ENCODE measurements at places on chromosomes 16 and 17. TPM values are rescaled to one million over a fixed set of nuclear protein-coding genes. Genes with fewer than 3 reads are reported as not detected.

The KCNAB3 gene
- total RNA-seq, result 5.5 TPM

The KRT33B gene
- not detected for total RNA-seq

The NPIPA5 gene
- total RNA-seq, result 8.7 TPM

The FAM234A gene
- total RNA-seq, result 62.9 TPM

DNA sequence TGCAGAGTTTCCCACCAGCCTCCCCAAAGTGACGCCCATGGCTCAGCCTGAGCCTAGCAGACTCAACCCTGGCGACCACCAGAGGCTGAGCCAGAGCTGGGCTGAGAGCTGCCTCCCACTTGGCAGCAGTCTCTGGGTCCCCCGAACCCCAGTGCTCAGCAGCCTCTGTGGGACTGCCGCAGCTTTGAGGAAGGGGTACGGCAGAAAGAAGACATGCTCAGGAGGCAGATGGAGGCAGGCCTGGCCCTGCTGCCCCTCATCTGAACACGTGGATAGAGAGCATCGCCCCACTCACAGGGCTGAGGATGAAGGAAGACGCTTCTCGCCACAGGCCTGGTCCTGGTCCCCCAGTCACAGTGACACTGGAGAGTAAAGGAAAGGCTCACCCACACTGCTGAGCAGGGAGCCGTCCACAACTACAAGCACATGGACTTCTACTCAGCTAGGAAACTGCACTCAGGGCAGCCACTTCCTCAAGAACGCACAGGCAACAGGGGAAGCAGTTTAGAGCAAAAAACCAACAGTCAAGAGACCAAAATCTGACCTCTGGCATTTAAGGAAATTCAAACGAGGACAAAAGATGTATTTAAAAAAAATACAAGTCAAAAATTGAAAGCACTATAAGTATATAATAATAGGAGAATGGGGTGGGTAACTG is 45.2 kb upstream of the GSG1L start:
- no peaks in the 10 kb centered on the region for H3K4me1 ChIP-seq
- peak; percentile 42 for DNase-seq
- H3K27ac ChIP-seq, result no peak overlapping the region
- H3K27me3 ChIP-seq, result no peaks in the 10 kb centered on the region
- H3K36me3 ChIP-seq, result peaks cover 67% of the 10 kb centered on the region

GRCh38 chr17:72683506-72684404 is 408.7 kb downstream of the SLC39A11 start:
- DNase-seq, result peak; percentile 82
- H3K4me1 ChIP-seq, result no peaks in the 10 kb centered on the region
- peak overlapping the region; percentile 2 for H3K27ac ChIP-seq
- no peaks in the 10 kb centered on the region for H3K27me3 ChIP-seq
- H3K36me3 ChIP-seq, result no peaks in the 10 kb centered on the region

- DNase-seq, result peak; percentile 71
- H3K27me3 ChIP-seq, result no peaks in the 10 kb centered on the region
- H3K4me1 ChIP-seq, result peaks cover 15% of the 10 kb centered on the region
- H3K36me3 ChIP-seq, result no peaks in the 10 kb centered on the region
Measured at GRCh38 chr16:81797443-81797842, 18.4 kb downstream of the PLCG2 start.

- H3K27me3 ChIP-seq, result no peaks in the 10 kb centered on the region
- H3K4me3 ChIP-seq, result no peak overlapping the region
- DNase-seq, result no peak
Measured at GRCh38 chr16:85286066-85286831, 174.0 kb upstream of the CIBAR2 start.

DNA sequence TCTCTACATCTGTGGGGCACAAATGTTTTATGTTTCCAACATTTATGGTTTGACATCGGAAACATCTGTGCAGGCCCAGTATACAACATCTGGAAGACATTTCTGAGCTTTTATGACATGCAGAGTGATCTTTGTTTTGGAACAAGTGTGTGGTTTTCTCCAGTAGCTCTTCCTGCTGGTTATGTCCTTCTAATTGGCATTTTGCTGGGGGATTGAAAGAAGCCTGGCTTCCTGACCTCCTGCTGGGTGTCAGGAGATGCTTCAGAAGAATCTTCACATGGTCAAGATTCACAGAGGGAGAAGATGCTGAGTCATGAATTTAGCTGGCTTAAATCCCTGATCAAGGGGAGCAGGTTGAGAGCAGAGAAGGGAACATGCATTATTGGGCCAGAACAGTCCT is 279.5 kb upstream of the MYOCD start:
- no peak overlapping the region for H3K27ac ChIP-seq
- no peak overlapping the region for H3K4me3 ChIP-seq
- H3K4me1 ChIP-seq, result no peaks in the 10 kb centered on the region
- DNase-seq, result no peak

DNA sequence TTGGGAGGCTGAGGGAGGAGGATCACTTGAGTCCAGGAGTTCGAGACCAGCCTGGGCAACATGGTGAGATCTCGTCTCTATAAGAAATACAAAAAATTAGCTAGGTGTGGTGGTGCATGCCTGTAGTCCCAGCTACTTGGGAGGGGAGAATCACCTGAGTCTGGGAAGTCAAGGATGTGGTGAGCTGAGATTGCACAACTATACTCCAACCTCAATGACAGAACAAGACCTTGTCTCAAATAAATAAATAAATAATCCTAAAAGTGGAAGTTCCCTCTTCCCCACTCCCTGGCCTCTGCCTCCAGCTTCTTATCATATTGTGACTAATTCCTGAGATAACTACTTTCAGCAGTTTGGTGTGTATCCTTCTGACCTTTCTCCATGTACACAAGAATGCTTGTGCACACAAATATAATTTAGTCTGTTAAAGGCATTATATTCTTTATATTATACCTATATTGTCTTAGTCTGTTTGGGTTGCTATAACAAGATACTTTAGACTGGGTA is 23.5 kb upstream of the DNAJA2 start:
- H3K27ac ChIP-seq, result no peak overlapping the region
- no peak for DNase-seq
- H3K4me3 ChIP-seq, result no peak overlapping the region

DNA sequence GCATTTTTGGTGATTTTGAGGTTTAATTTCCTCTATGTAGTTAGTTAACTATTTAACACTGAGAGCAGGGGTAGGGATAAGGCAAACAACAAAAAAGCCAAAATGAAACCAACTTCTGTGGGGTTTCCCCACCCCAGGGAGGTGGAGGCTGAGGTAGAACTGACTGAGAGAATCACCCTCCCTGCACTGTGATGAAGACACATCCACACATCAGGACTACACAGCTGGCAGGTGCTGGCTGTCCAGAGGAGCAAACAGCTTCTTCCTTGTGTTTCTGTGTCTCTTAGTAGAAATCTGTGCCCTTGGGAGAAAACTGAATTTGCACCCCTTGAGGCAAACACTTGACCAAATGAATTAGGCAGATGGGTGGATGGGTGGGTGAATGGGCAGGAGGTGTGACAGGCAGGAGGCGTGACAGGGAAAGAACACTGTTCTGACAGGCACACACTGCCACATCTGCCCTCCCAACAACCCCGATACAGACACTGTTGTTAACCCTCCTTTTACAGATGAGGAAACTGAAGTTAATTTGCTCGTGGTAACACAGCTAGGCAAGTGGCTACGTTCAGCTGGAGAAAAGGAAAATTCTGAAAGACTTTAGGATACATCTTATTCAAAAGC is 62.9 kb upstream of the AMZ2 start:
- no peaks in the 10 kb centered on the region for H3K27me3 ChIP-seq
- peak overlapping the region; percentile 39 for H3K27ac ChIP-seq
- DNase-seq, result no peak
- H3K36me3 ChIP-seq, result no peaks in the 10 kb centered on the region
- H3K4me3 ChIP-seq, result no peak overlapping the region

DNA sequence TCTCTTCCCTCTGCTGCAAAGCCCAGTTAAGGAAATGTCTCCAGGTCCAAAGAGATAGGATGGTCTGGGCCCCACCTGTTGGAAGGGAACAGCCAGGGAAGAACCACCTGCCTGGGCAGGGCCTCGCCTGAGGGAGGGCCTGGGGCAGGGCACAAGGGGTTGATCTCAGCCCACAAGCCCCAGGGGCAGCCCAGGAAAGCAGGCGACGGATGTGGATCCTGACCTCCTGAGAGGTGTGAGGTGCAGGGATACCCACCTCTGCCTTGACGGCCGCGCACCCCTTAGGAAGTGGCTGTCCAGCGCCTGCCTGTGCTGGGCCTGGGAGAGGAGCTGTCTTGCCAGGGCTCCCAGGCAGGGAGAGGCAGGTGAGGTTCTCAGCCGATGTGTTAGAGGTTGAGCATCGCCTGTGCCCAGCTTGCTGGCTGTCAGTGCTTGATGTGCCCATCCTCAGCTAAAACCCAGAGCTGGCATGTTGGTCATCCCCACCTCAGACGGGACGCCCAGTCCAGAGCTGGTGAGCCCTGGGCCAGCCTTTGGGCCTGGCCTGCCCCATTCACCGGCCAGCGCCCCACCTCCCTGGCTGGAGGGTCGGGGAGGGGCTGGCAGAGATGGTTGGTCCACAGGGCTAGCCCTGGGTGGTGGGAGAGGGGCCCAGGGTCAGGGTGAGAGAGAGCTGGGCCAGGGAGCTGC is 434 bp downstream of the CEMP1 start:
- H3K4me1 ChIP-seq, result peaks cover 49% of the 10 kb centered on the region
- peak; percentile 61 for DNase-seq
- peaks cover 23% of the 10 kb centered on the region for H3K36me3 ChIP-seq
- H3K4me3 ChIP-seq, result no peak overlapping the region

GRCh38 chr16:15885560-15886001 is 2.8 kb downstream of the CEP20 start:
- H3K4me3 ChIP-seq, result no peak overlapping the region
- DNase-seq, result no peak
